Dermis blood vessel endothelial cell (primary cell): ENCODE measurements at places on chromosomes 3 and 15.
A peak's percentile ranks its signal among the peaks of the same experiment; 100 is the strongest.

GRCh38 chr15:31463521-31464102, 137.0 kb downstream of the KLF13 start:
- peak; percentile 82 for DNase-seq

GRCh38 chr3:69110941-69111546, 11.4 kb downstream of the LMOD3 start:
- no peak for DNase-seq

GRCh38 chr3:52339612-52340011, 23.5 kb downstream of the DNAH1 start:
- peak; percentile 89 for DNase-seq

GRCh38 chr15:80489030-80489594, 84.9 kb downstream of the ARNT2 start:
- DNase-seq, result peak; percentile 17

GRCh38 chr3:73401616-73402279, 223.0 kb downstream of the PDZRN3 start:
- no peak for DNase-seq

DNA sequence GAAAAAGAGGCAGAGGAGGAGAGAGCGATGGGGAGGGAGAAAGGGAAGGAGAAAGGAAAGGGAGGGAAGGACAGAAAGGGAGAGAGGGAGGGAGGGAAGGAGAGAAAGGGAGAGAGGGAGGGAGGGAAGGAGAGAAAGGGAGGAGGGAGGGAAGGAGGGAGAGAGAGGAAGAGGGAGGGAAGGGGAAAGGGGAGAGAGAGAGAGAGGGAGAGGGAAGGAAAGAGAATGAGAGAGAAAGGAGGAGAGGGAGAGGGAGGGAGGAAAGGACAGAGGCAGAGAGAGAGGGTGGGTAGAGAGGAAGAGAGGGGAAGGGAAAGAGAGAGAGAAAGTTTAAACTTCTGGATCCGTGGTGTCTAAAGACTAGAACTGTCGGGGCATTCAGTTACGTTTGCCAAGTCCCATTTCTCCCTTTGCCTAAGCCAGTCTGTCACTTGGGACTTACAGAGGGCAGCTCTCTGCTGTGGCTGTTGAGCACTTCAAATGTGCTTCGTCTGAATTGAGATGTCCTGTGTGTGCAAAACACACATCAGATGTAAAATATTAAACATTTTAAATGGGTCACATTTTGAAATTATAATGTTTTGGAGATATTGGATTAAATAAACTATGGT, 62.6 kb downstream of the PLXNA1 start:
- no peak for DNase-seq

DNA sequence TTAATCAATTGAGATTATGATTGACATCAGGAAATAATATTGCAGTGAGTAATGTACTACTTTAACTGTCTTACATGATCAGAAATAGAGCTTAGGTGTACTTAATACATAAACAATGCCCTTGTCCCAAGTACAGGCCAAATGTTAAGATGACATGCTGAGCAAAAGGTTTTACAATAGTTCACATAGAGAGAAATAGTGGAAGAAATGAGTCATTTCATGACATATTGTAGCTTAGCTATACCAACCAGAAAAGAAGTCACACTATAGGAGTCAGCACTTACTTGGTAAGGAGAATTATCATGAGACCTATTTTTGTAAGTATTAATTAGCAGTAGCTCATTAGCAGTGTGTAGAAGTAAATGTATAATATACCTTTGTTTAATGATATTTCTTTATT, 96.4 kb upstream of the NANOGP8 start:
- peak; percentile 9 for DNase-seq

- DNase-seq, result peak; percentile 55
Measured at GRCh38 chr3:45693941-45694521, 4.8 kb downstream of the SACM1L start.

GRCh38 chr3:98763076-98763475, at the start of gene ST3GAL6:
ST3GAL6 (plus strand) TSS chr3:98763340; CDS start chr3:98768441, 5,101 bp downstream.
- DNase-seq, result peak; percentile 47

GRCh38 chr3:11661827-11662226, 18.1 kb upstream of the VGLL4 start:
- peak; percentile 87 for DNase-seq

DNA sequence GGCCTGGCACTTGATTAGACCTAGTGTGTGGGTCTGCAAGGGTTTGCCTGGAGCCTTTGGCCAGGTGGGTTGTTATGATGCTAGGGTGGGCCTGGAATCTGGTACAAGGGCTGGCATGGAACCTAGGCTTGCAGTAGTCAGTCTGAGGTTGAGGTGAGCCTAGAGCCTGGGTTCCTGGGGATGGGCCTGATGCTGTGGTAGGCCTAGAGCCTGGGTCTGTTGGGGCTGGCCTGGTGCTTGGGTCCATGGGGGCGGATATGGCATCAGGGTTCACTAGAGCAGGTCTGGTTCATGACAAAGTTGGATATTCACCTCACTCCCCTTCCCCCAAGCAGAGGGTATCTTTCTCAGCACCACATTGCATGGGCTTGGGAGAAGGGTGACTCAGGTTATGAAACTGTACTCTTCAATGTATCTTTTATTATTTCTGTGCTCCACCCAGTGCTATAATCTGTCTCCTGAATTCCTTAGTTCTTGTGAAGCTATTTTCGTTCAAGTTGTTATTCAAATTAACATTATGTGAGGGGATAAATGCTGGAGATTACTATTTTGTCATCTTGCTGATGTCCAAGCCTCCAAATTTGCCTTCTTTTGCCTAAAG, 274.4 kb downstream of the NFKBIZ start:
- no peak for DNase-seq

DNA sequence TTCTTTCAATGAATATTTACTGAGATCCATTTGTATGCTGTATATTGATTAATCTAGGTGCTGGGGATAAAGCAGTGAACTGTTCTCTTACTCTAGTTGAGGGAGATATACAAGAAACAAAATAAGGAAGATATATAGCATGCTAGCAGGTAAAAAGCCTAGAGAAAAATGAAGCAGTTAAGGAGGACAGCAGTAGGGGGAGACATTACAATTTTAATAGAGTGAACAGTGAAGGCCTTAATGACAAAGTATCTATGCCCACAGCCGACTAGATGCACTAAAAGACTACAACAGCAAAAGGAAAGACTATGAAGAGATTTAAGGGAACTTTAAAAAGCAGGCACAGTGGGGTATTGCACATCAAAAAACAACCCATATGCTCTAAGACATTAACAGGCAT, 81.4 kb downstream of the XRN1 start:
- peak; percentile 5 for DNase-seq

DNA sequence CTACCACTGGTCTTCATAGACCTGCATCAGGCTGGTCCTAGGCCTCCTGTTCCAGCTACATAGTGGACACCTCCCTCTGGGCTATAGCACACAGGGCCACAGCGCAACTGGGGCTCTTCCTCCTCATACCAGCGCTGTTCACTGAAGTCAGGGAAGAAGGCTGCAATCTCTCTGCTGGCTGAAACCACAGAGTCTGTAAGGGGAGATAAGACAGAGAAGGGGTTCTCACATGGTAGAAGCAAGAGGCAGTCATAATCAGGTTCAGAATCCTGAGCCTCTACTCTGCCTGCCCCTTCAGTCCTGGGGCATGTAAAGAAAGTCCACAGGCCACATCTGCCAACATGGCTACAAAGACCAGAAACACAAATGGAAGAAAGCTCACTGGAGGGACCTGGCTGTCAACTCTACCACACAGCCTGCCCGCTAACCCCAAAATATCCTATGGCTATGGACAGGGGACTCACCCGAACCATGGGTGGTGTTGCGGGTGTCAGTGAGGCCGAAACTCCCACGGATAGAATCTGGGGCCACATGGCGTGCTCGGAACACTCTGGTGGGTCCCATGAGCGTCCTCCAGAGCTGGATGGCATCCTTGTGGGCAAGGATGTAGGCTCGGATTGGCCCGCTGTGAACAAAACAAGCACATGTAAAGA, 38.7 kb downstream of the SPINK8 start:
- no peak for DNase-seq
